DMS79 (cell line): ENCODE measurements at places on chromosomes 12 and 14.

GRCh38 chr12:109944561-109945359, 44.7 kb downstream of the TCHP start:
- no peak for DNase-seq

DNA sequence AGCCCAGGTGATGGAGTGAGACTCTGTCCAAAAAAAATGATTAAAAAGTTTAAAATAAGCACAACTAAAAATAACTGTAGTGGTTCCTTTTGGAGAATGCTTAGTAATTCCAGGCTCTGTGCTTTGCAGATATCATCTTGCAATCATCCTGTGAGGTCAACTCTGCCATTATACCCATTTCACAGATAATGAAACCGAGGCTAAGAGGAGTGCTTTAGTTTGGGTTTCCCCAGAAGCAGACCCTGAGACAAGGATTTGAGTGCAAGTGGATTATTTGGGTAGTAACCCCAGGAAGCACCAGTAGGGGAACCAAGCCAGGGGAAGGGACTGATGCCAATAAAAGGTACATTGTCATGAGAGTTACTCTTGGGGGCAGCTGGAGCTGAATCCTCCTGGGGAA, 44.7 kb downstream of the RIN3 start:
- no peak for DNase-seq

GRCh38 chr12:4289231-4289878, 15.8 kb downstream of the CCND2 start:
- DNase-seq, result no peak

GRCh38 chr12:130017591-130018449, 114.0 kb upstream of the TMEM132D start:
- DNase-seq, result peak; percentile 8

DNA sequence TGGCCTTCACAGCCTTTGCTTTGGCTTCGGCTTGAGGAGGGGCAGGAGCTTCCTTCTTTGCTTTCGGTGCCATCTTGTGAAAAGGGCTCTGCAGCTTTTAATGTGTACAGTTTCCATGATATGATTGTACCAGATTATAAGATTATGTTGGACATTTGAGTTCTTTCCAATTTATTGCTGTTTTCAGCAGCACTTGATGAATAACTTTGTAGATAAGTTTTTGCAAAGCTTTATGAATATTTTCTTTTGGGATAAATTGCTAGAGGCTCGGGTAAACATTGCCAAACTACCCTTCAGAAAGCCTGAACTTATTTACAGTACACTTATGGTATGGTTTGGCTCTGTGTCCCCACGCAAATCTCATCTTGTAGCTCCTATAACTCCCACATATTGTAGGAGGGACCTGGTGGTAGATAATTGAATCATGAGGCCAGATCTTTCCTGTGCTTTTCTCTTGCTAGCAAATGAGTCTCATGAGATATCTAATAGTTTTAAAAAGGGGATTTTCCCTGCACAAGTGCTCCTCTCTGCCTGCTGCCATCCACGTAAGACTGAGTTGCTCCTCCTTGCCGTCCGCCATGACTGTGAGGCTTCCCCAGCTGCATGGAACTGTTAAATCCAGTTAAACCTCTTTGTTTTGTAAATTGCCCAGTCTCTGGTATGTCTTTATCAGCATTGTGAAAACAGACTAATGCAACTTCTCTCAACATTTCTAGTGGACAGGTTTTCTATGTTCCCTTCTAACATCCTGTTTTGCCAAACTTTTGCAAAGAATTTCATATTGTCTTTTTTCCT, 70.4 kb downstream of the RCOR1 start:
- DNase-seq, result no peak
